ENCODE measurements at places on chromosomes 2 and 18.
A peak's percentile ranks its signal among the peaks of the same experiment; 100 is the strongest.

DNA sequence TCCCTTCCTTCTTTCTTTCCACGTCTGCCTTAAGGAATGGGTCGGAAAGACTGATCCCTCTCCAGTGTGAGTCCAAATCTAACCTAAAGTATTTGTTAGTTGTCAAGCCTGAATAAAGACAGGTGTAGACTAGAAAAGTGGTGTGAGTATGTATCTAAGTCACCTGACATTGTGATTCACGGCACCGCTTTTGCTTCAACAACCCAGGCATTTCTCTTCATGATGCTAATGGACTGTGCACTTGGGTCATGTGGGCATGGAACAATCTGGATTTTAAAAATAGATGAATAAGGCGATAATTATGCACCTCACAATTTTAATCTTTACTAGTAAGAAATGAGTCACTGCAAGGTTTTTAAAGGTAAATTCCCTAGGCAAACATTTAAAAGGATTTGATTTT is 107.5 kb downstream of the LIPG start:
- no peak for DNase-seq

- no peak for DNase-seq
Observed at GRCh38 chr2:74871414-74871813, 37.5 kb downstream of the HK2 start.

DNA sequence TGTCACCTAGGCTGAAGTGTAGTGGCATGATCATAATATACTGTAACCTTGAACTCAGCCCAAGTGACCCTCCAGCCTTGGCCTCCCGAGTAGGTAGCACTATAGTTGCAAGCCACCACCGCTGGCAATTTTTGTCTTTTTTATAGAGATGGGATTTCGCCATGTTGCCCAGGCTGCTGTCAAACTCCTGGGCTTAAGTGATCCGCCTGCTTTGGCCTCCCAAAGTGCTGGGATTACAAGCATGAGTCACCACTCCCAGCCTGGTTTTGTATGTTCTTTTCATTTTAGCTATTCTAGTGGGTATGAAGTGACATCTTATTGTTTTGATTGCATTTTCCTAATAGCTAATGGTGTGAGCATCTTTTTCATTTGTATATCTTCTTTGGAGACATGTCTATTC is 11.3 kb upstream of the EXOC6B start:
- DNase-seq = peak; percentile 17

DNA sequence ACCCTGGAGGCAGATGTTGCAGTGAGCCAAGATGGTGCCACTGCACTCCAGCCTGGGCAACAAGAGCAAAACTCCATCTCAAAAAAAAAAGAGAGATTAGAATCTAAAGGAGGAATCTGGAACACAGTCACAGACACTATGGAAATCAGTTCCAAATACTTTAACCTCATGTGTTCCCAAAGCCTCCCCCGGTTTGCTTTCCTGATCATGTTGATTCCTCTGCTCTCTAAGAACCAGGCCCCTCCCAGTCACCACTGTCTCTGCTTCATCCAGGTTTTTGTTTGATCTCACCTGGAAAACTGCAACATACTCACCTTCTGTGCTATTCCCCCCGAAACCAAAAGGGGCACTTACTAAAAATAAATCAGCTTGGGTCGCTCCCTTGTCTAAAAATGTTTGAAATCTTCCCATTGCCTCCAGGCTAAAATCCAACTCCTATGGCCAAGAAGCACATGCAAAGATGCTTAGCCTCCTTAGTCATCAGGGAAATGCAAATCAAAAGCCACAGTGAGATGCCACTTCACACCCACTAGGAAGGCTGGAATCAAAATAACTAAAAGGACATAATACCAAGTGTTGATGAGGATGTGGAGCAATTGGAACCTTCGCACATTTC is 6.2 kb upstream of the NEU2 start:
- peak; percentile 46 for DNase-seq

GRCh38 chr18:30361864-30362540 is 680.5 kb downstream of the DSC3 start:
- DNase-seq = no peak

GRCh38 chr2:17916584-17916983 is 38.1 kb downstream of the KCNS3 start:
- DNase-seq = no peak

GRCh38 chr2:102788885-102789260 is 27.0 kb downstream of the TMEM182 start:
- no peak for DNase-seq

DNA sequence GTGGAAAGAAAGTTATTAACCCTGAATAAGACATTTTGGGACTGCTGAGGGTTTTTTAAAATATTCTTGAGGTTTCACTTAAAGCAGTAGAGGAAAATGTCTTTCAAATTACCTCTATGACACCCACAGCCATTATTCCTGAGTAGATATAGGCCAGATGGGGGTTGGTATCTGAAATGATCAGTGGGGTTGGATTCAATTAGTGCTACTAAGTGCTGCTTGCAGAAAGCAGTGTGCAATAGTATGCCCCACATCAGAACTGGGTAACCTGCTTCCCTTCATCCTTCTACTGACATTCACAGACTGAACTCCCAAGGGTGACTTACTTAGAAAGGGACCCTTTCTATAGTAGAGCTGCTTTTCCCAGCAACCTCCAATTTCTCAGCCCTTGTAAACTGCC is 7.3 kb upstream of the ETAA1 start:
- no peak for DNase-seq

DNA sequence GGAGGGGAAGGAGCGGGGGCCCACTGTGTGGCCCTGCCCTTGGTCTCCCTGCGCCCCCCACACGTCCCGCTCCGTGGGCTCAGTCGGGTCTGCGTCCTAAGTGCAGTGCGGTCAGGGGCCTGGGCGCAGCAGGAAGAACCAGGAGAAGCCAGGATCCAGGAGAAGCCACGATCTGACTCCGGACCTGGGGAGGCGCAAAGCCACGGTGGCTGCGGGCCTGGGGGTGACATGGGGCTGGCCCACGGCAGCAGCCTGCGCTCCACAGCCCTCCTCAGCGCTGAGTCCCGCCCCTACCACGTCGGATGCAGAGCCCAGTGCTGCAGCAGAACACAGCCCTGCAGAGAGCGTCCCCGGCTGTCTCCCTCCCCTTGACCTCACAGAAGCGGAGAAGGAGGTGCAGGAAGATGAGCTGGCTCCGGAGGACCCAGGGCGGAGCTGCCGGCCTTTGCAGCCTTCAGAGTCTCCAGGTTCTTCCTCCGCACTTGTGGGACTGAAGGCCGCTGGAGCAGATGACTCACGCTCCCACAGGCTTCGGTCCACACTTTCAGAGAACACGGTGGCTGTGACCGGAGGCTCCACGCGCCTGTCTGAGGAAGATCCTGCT is 589.2 kb upstream of the SALL3 start:
- DNase-seq = no peak

DNA sequence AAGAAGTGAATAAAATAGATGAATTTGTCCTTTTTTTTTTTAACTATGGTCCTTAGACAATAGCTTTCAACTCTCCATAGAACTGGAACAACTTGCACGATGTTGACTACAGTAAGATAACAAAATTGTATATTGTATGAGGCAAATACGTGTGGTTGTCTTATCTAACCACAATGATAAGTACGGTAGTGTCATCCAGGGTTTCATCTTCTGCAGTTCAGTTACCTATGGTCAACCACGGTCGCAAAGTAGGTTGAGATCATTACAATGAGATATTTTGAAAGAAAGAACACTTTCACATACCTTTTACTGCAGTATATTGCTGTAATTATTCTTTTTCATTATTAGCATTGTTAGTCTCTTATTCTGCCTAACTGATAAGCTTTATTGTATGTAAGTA is 295.2 kb downstream of the PARD3B start:
- no peak for DNase-seq

- no peak for DNase-seq
Observed at GRCh38 chr2:212299943-212300342, 238.7 kb downstream of the ERBB4 start.

GRCh38 chr2:139259422-139260051 is 479.3 kb upstream of the NXPH2 start:
- DNase-seq = no peak

- DNase-seq = no peak
Observed at GRCh38 chr18:47343291-47343690, 91.8 kb upstream of the SKOR2 start.

GRCh38 chr2:30361751-30362394 is 85.2 kb upstream of the LCLAT1 start:
- no peak for DNase-seq

DNA sequence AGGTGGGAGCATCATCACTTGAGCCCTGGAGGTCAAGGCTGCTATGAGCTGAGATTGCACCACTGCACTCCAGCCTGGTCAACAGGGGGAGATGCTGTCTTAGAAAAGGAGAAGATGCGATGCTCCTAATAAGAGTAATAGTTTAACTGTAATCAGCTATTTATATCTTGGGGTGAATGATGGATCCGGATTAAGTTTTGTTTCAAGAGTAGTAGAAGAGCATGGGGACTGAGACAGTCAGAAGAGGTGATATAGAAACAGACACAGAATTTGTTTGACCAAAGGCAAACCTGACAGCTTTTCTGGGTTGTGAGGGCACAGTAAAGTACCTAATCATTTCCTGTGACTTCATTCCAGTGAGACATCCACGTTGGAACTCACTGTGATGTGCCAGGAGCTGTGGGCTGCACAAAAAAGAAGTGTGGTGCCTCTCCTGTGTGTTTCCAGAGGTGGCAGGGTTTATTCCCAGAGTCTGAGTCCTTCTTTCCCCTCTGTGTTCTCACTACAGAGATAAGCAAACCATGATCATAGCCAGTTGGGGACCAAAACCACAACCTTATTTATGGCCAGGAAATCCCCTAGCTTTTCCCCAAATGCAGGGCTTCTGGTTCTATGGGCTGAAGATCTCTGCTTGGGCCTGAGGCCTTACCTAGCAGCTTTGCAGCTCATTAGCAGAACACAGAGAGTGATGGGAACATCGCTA is 113.7 kb downstream of the XRCC5 start:
- DNase-seq = no peak

Data from AG09309 (cell line).